ENCODE measurements at places on chromosomes 12 and 14. TPM values are rescaled to one million over a fixed set of nuclear protein-coding genes. Genes with fewer than 3 reads are reported as not detected.

KRT78 gene
- total RNA-seq = not detected

PLEKHG7 gene
- total RNA-seq = not detected

BICDL1 gene
- total RNA-seq = 0.46 TPM

UNC79 gene
- total RNA-seq = 0.18 TPM

B4GALNT3 gene
- 0.23 TPM for total RNA-seq

SERPINA5 gene
- not detected for total RNA-seq

ARG2 gene
- total RNA-seq = 4.6 TPM

DCD gene
- not detected for total RNA-seq

BTBD6 gene
- total RNA-seq = 61.2 TPM

MYH6 gene
- total RNA-seq = not detected

GPR132 gene
- 0.05 TPM for total RNA-seq

LRRC10 gene
- not detected for total RNA-seq

MYF5 gene
- not detected for total RNA-seq

POTEG gene
- not detected for total RNA-seq

NAV3 gene
- 159 TPM for total RNA-seq

CD163L1 gene
- 0.46 TPM for total RNA-seq

GUCY2C gene
- total RNA-seq = not detected

AMN gene
- 0.30 TPM for total RNA-seq

SDS gene
- total RNA-seq = not detected

KRT72 gene
- total RNA-seq = not detected
